ENCODE measurements at places on chromosomes 1 and 21. TPM values are rescaled to one million over a fixed set of nuclear protein-coding genes. Genes with fewer than 3 reads are reported as not detected.

BPNT1 gene
- 17.5 TPM for total RNA-seq

DNA sequence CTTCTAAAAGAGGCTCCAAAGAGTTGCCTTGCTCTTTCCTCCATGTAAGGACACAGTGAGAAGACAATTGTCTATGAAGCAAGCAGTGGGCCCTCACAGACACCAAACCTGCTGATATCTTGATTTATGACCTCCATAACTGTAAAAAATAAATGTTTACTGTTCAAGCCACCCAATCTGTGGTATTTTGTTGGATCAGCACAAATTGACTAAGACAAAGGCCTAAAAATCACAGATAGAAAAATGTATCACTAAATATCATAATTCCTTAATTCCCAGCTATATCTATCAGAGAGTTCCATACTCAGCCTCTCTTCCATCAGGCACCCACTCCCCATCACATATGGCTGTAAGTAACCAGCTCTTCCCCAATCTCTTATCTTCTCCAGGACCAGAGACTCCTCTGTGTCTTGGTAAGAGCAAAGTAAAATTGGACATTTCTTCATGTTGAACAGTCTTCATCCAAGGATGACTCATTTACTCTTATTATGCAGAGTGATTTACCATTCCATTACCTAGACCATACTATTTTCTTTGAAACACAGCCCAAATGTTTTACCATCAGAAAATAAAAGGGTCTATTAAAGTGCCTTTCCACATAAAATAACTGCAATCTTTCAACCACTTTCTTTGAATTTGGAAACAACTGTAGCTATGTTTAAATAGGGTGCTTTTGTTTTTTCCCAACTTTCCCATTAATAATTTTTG lies 503.6 kb downstream of the MRPL39 start:
- H3K4me1 ChIP-seq = no peaks in the 10 kb centered on the region
- no peaks in the 10 kb centered on the region for H3K27me3 ChIP-seq
- H3K27ac ChIP-seq = no peak overlapping the region
- H3K4me3 ChIP-seq = no peak overlapping the region
- no peak for DNase-seq

- no peaks in the 10 kb centered on the region for H3K4me1 ChIP-seq
- no peak overlapping the region for H3K27ac ChIP-seq
- H3K4me3 ChIP-seq = no peak overlapping the region
- no peaks in the 10 kb centered on the region for H3K27me3 ChIP-seq
- H3K36me3 ChIP-seq = no peaks in the 10 kb centered on the region
- DNase-seq = no peak
Observed at GRCh38 chr1:154784924-154785531, 85.1 kb downstream of the KCNN3 start.

- H3K27me3 ChIP-seq = no peaks in the 10 kb centered on the region
- DNase-seq = no peak
- no peaks in the 10 kb centered on the region for H3K36me3 ChIP-seq
- H3K27ac ChIP-seq = no peak overlapping the region
Observed at GRCh38 chr1:150410582-150411101, 46.7 kb downstream of the RPRD2 start.

DNA sequence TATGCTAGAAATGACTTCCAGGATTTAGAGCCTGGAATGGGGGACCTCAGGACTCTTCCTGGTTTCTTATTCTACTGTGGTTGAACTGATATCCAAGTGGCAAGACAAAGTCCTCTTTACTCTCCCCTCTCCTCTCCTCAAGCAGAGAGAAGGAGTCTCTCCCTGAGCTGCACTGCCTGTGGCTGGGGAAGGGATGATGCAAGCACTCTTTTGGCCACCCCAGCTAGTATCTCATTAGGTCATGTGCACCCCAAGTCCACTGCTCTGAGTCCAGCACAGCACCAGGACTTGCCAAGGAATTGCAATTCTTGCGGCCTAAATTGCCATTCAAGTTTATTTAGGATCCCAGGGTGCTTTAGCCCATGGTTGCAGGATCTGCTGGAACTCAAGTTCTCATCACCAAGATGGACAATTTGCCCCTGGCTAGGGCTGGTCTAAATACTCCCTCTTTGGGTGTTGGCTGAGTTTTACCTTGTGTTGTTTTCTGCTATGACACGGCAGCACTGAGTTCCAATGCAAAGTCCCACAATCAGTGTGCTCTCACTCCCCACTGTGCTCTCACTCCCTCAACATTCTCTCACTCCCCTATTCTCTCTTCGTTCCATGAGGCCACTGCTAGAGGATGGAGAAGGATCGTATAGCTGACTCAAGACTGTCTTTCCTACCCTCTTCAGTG lies 172.2 kb downstream of the TM2D1 start:
- no peaks in the 10 kb centered on the region for H3K36me3 ChIP-seq
- DNase-seq = no peak
- no peaks in the 10 kb centered on the region for H3K4me1 ChIP-seq
- no peaks in the 10 kb centered on the region for H3K27me3 ChIP-seq

- no peaks in the 10 kb centered on the region for H3K36me3 ChIP-seq
- DNase-seq = no peak
- no peak overlapping the region for H3K4me3 ChIP-seq
Observed at GRCh38 chr1:42420911-42421585, 34.8 kb downstream of the ZMYND12 start.

- no peak overlapping the region for H3K27ac ChIP-seq
- H3K36me3 ChIP-seq = no peaks in the 10 kb centered on the region
- no peak for DNase-seq
- no peaks in the 10 kb centered on the region for H3K4me1 ChIP-seq
- no peak overlapping the region for H3K4me3 ChIP-seq
- H3K27me3 ChIP-seq = no peaks in the 10 kb centered on the region
Observed at GRCh38 chr1:212838145-212838544, 9.3 kb downstream of the SPATA45 start.

DNA sequence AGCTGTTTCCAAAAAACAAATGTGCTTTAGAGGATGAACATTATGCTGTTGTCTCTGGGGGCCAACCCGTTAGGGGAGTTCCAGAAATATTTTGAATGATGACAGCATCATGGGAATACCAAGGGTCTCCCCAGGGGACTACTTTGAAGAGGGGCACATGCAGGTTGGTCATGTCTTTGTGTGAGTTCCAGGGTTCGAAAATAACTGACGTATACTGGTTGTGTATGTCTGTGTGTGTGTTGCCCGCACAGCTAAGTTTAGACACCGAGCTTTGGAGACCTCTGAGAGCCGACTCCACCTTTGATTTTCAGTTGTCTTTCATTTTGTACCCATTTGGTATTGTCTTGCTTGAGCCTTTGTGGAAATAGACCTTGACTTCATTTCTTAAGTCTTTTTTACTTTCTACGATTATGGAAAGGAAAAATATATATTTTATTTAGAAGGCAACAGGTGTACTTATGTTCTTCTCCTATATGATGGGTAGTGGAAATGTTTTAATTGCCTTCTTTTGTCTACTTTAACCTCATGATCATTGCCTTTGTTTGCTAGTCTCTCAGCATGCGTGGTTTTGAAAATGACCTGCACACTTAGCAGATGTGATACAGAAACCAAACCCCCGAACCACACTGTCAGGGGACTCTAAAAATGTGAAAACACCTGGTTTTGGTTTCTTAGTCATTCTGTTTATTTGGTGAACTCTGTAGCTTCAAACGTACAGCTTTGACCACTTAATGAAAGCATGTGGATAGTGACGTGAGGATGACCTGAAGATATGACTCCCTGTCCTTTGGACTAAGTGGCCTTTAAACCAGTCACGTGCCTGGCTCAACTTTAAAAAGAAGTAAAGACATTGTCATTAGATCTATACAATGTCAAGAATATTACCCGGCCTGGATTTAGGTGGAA lies 56.5 kb downstream of the GALNT2 start:
- no peak overlapping the region for H3K4me3 ChIP-seq
- H3K4me1 ChIP-seq = peaks cover 19% of the 10 kb centered on the region
- H3K27ac ChIP-seq = no peak overlapping the region
- no peaks in the 10 kb centered on the region for H3K36me3 ChIP-seq
- H3K27me3 ChIP-seq = no peaks in the 10 kb centered on the region
- DNase-seq = no peak

ZNF695 gene
- 0.26 TPM for total RNA-seq

LCK gene
- total RNA-seq = 6.1 TPM

GRCh38 chr1:29684141-29684540 lies 447.8 kb downstream of the PTPRU start:
- no peaks in the 10 kb centered on the region for H3K36me3 ChIP-seq
- no peaks in the 10 kb centered on the region for H3K27me3 ChIP-seq
- H3K4me1 ChIP-seq = no peaks in the 10 kb centered on the region
- no peak for DNase-seq
- no peak overlapping the region for H3K4me3 ChIP-seq

GRCh38 chr1:15948091-15948591 lies 27.8 kb downstream of the ZBTB17 start:
- H3K27me3 ChIP-seq = no peaks in the 10 kb centered on the region
- peaks cover 51% of the 10 kb centered on the region for H3K36me3 ChIP-seq
- H3K4me3 ChIP-seq = no peak overlapping the region
- peak overlapping the region; percentile 90 for H3K27ac ChIP-seq

DNA sequence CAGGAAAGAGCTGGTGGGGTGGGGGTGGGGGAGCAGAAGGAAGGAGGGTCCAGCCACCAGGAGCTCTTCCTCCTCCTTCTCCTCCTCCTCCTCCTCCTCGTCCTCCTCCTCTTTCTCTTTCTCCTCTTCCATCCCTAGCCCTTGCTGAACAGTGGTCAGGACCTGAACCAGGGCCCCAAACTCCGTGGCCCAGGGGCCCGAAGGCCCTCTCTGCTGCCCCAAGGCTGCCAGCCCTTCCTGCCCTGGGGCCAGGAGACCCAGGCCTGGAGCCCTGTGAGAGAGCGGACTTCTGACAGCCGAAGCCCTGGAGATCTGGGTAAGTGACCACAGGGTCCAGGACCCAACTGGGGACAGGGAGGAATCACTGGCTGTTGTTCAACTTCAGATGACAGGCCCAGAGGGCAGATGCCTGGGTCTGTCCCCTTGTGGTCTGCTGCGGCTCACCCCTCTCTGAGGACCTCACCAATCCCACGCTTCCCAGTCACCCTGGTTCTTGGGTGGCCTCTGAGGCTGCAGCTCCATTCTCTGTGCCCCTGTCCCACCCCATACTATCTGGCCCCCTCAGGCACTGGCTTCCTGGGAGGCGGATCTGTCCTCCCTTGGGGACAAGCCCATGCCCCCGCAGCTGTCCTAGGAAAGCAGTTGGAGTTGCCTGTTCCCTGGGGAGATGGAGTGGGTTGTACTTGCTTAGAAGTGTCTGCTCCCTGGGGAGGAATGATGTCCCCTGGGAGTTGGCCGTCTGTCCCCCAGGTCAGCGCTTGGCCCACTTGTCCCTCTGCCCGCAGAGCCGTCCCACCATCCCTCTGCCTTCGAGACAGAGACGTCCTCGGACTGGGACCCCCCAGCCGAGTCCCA lies 51.8 kb downstream of the VWA5B1 start:
- peak; percentile 56 for DNase-seq
- H3K4me1 ChIP-seq = peaks cover 5% of the 10 kb centered on the region
- H3K36me3 ChIP-seq = no peaks in the 10 kb centered on the region
- H3K27ac ChIP-seq = peak overlapping the region; percentile 2
- peaks cover 15% of the 10 kb centered on the region for H3K27me3 ChIP-seq

DNA sequence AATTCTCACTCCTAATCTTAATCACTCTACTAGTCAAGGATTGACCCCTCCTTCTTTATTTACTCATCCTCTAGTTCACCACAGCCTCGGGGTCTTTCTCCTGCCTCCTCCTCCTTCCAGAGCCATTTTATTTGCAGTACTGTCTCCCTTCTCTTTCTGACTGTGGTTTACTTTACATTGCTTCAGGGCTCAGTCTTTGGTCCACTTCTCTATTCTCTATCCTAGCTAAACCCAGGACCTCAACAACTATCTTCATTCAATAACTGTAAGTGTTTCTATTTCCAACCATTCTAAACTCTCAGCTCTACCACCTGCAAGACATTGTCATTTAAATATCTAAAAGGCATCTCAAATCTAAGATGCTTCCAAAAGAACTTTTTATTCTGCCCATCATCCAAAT lies 493.8 kb downstream of the TTLL7 start:
- H3K27ac ChIP-seq = no peak overlapping the region
- DNase-seq = no peak
- H3K36me3 ChIP-seq = no peaks in the 10 kb centered on the region
- H3K4me3 ChIP-seq = no peak overlapping the region

GRCh38 chr1:78333502-78333901 lies 157.3 kb upstream of the PTGFR start:
- no peak overlapping the region for H3K27ac ChIP-seq
- no peak overlapping the region for H3K4me3 ChIP-seq
- H3K27me3 ChIP-seq = no peaks in the 10 kb centered on the region
- no peaks in the 10 kb centered on the region for H3K4me1 ChIP-seq

DEPDC1 gene
- 1.5 TPM for total RNA-seq

GRCh38 chr1:16134906-16135305 lies 21.0 kb downstream of the EPHA2 start:
- H3K27ac ChIP-seq = no peak overlapping the region
- no peak overlapping the region for H3K4me3 ChIP-seq
- no peak for DNase-seq

CYB5RL gene
- total RNA-seq = 8.4 TPM

GRCh38 chr1:82091729-82092128 lies 291.0 kb downstream of the ADGRL2 start:
- no peaks in the 10 kb centered on the region for H3K4me1 ChIP-seq
- H3K36me3 ChIP-seq = no peaks in the 10 kb centered on the region
- H3K4me3 ChIP-seq = no peak overlapping the region
- no peak for DNase-seq
- H3K27ac ChIP-seq = no peak overlapping the region

DNA sequence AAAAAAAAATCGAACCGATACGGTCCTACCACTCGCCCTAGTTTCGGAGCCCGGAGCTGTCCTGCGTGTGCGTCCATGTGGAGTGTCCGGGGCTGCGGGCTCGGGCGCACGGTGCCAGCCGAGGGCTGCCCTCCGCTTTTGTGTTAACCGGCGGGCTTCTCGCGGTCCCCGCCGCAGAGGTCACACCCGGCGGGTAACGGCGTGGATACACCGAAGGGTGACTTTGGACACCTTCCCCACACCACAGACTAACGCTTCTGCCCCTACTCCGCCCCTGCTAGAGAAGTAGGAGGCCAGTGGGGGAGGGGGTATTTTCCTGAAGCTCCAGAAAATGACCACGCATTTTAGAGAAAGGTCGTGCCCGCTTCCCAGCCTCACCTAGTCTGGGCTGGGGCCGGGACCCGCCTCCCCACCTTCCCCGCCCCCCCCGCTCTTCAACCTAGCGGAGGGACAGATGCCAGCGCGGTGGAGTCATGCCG lies 609 bp upstream of the ATF3 start:
- H3K4me3 ChIP-seq = peak overlapping the region; percentile 63
- no peak for DNase-seq
- H3K4me1 ChIP-seq = peaks cover 36% of the 10 kb centered on the region

LIN9 gene
- total RNA-seq = 1.4 TPM

GRCh38 chr1:59487335-59488031 lies 190.6 kb downstream of the FGGY start:
- no peaks in the 10 kb centered on the region for H3K36me3 ChIP-seq
- H3K27ac ChIP-seq = no peak overlapping the region
- H3K4me1 ChIP-seq = no peaks in the 10 kb centered on the region
- H3K27me3 ChIP-seq = no peaks in the 10 kb centered on the region

DCST2 gene
- total RNA-seq = 1.5 TPM

KIF14 gene
- total RNA-seq = 0.76 TPM

- no peaks in the 10 kb centered on the region for H3K27me3 ChIP-seq
- H3K4me3 ChIP-seq = no peak overlapping the region
- no peak overlapping the region for H3K27ac ChIP-seq
- H3K36me3 ChIP-seq = no peaks in the 10 kb centered on the region
- DNase-seq = no peak
Observed at GRCh38 chr1:180555411-180555810, 3.4 kb upstream of the OVAAL start.

TNFRSF8 gene
- 0.79 TPM for total RNA-seq

GRCh38 chr1:208536212-208536611 lies 292.0 kb upstream of the PLXNA2 start:
- no peaks in the 10 kb centered on the region for H3K27me3 ChIP-seq
- H3K27ac ChIP-seq = no peak overlapping the region
- H3K36me3 ChIP-seq = no peaks in the 10 kb centered on the region
- no peak for DNase-seq
- H3K4me3 ChIP-seq = no peak overlapping the region

Data from upper lobe of left lung (tissue), 6 donors.